ENCODE measurements at places on chromosomes 11 and 22. TPM values are rescaled to one million over a fixed set of nuclear protein-coding genes. Genes with fewer than 3 reads are reported as not detected.

GTSE1 gene
- polyA plus RNA-seq = 4.1 TPM

SMC1B gene
- polyA plus RNA-seq = 0.10 TPM

KLHL22 gene
- polyA plus RNA-seq = 20.5 TPM

SNX32 gene
- polyA plus RNA-seq = 6.0 TPM

KRTAP5-1 gene
- not detected for polyA plus RNA-seq

DEPDC7 gene
- 12.5 TPM for polyA plus RNA-seq

JHY gene
- polyA plus RNA-seq = 3.0 TPM

PAX6 gene
- 0.21 TPM for polyA plus RNA-seq

TNRC6B gene
- polyA plus RNA-seq = 30.8 TPM

PANX2 gene
- 1.2 TPM for polyA plus RNA-seq

VWCE gene
- polyA plus RNA-seq = 13.4 TPM

CBL gene
- 6.6 TPM for polyA plus RNA-seq

UPK2 gene
- 55.3 TPM for polyA plus RNA-seq

TNNT3 gene
- polyA plus RNA-seq = 29.9 TPM

TMEM86A gene
- polyA plus RNA-seq = 5.0 TPM

RIMBP3C gene
- not detected for polyA plus RNA-seq

A4GALT gene
- 5.8 TPM for polyA plus RNA-seq

C11orf21 gene
- polyA plus RNA-seq = 0.43 TPM

PAMR1 gene
- 35.2 TPM for polyA plus RNA-seq

HEPN1 gene
- not detected for polyA plus RNA-seq

CCDC188 gene
- polyA plus RNA-seq = not detected

PRDM10 gene
- polyA plus RNA-seq = 3.8 TPM

CCDC73 gene
- polyA plus RNA-seq = not detected

KDM4D gene
- polyA plus RNA-seq = 0.46 TPM

P2RX3 gene
- not detected for polyA plus RNA-seq

KIAA1671 gene
- polyA plus RNA-seq = 8.1 TPM

CNTF gene
- not detected for polyA plus RNA-seq

ART1 gene
- polyA plus RNA-seq = not detected

FDXACB1 gene
- 0.64 TPM for polyA plus RNA-seq

RAG1 gene
- polyA plus RNA-seq = 1.1 TPM

OR2AG1 gene
- polyA plus RNA-seq = not detected
